OCI-M1 (cell line): ENCODE measurements at places on chromosomes 2 and 18.

- DNase-seq: peak; percentile 92
Observed at GRCh38 chr2:58039170-58039611, 7.4 kb upstream of the VRK2 start.

GRCh38 chr18:34600874-34601656 lies 109.0 kb upstream of the DTNA start:
- DNase-seq: peak; percentile 10

DNA sequence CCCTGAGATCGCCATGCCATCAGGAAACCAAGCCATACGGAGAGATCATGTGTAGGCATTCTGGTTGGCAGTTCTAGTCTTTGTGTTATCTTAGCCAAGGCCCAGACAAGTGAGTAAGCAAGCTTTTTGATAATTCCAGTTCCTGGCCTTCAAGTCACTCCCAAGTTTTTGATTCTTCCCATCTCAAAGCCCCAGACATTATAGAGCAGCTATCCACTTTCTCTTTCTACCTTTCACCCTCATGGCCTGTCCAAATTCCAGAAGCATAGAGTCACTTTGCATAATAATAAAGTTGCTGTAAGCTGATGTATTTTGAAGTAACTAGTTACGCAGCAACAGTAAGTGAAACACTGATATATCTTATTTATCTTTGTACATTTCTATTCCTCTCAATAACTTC lies 26.8 kb upstream of the IL1RL1 start:
- no peak for DNase-seq

- no peak for DNase-seq
Observed at GRCh38 chr2:150917961-150918713, 343.5 kb downstream of the RBM43 start.

- peak; percentile 54 for DNase-seq
Observed at GRCh38 chr2:114400890-114401289, 41.6 kb upstream of the DPP10 start.

DNA sequence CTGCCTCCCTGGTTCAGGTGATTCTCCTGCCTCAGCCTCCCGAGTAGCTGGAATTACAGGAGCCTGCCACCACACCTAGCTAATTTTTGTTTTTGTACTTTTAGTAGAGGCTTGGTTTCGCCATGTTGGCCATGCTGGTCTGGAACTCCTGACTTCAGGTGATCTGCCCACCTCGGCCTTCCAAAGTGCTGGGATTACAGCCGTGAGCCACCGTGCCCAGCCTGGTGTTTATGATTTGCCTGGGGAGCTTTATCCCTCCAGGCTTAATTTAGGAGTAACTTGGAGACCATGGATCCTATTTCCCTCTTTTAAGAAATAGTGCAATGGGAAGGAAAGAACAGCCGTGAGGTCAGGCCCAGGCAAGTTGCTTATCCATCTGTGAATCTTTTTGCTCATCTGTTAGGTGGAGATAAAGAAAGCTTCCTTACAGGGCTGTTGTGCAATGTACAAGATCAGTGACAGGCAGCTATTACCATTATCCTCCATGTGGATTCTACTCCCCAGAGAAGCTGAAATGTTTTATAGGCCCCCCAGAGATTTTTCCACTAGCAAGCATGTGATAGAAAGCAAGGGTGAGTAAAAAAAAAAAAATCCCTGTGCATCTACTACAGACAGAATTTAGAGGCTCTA lies 104.9 kb upstream of the MGAT5 start:
- DNase-seq: peak; percentile 89

GRCh38 chr2:62187246-62187645 lies 8.7 kb upstream of the B3GNT2 start:
- no peak for DNase-seq

DNA sequence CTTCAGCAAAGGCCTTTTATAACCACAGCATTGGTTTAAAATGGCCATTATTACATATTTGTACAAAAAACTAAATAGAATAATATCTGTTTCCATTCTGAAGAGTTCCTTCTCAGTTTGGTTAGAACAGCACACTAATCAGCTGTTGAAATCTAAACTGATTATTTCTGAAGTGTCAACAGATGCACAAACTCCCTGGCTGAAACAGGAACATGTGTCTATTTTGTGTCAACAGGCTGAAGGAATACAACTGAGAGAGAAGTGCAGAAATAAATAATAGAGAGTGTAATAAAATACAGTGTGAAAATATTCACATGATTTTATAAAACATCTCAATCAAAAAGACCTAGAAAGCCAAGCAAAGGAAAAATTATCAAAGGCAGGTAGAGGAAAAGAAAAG lies 29.7 kb downstream of the IKZF2 start:
- DNase-seq: no peak

DNA sequence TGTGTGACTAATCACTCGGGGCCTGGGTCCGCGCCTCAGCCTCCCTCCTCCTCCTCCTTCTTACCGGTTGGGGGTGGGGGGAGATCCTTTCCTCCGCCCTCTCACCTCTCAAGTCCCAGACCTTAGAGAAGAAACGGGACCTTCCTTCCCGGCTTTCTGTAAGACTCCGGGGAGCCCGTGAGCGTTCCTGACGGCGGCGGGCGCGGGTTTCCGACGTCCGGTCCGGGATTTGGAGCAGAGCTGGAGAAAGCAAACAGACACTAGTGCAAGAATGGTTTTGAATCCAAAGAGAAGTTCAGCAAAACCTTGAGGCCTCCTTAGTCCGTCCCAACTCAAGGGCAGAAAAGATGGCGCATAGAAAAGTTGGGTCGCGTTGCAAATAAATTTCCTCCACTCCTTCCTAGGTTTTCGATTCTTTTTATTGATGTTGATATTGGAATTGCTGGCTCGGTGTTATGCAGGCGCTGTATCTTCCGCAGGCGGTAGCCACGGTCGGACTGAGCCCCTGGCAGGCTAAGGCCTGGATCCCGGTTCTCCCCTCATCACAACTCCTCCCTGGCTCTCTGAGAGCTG lies 2.0 kb downstream of the DLX1 start:
- DNase-seq: no peak

GRCh38 chr2:50118905-50119702 lies 912.8 kb downstream of the NRXN1 start:
- no peak for DNase-seq

- DNase-seq: no peak
Observed at GRCh38 chr2:175076272-175076671, 71.1 kb upstream of the CHN1 start.

GRCh38 chr2:146847846-146848245 lies 997.0 kb upstream of the ACVR2A start:
- no peak for DNase-seq

- no peak for DNase-seq
Observed at GRCh38 chr2:7904319-7904718, 777.5 kb upstream of the ID2 start.

GRCh38 chr2:98583276-98583675 lies 25.0 kb downstream of the COA5 start:
- no peak for DNase-seq

- no peak for DNase-seq
Observed at GRCh38 chr2:47897883-47898731, 8.2 kb downstream of the FBXO11 start.

- DNase-seq: peak; percentile 46
Observed at GRCh38 chr2:230661072-230661957, 51.3 kb upstream of the CAB39 start.

DNA sequence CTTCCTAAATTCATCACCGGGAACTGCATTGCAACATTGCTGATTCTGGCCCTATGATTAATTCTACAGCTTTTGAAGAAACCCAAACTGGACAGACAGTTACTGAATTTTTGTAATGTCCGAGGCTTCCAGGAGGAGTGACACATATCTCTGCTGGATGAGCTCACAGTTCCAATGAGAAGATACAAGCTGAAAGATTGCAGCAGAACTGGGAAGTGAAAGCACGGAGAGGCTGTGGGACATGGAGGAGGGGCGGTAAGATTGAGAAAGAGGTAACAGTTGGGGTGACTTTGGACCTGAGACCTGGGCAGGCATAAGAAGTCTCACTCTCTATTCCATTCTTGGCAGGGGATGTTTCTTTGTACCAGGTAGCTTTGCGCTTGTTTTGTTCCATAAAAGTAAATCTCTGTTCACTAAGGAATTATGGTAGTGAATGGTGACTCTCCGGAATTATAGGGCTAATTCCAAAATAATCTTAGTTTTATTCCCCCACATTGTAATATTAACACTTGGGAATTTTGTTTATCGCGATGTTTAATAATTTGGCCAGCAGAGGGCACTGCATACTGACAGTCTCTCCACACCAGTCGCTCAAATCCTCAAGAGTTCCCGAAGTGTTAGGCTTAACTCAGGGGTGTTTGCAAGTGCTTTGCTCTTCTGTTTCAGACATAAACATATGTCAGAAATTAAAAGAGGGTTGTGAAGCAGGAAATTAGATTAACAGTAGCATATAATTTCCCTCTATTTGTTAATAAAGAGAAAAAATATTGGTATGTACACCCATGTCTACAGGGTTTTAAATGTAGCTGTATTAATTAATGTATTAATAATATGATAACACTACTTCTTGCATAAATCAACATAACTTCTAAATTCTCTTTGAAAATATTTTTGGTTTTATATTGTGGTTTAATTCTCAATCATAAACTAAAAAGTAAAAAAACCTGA lies 201.4 kb downstream of the SOCS6 start:
- DNase-seq: peak; percentile 79

DNA sequence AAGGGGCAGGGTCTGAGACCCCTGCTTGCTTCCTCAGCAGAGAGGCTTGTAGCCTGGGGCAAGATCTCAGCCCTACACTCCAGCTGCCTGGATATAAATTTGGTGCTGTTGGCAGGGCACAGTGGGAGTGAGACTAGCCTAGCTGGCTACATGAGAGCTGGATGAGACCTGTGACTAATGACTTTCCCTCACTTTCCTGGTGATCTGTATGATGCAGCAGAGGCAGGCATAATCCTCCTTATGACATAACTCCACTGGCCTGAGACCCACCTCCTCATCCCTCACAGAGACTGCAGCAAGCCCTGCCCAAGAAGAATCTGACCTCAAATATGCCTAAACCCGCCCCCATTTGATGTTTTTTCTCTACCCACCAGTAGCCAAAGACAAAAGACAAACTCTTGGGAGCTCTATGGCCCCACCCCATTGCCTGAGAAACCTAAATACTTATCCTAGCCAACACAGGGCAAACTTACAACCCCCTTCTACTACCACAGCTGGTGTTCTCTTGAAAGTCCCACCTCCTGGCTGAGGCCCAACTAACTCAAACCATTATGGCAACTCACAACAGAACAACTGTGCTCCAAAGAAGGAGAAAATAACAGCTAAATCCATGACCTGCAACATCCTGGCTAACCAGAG lies 102.7 kb downstream of the NR4A2 start:
- DNase-seq: no peak

DNA sequence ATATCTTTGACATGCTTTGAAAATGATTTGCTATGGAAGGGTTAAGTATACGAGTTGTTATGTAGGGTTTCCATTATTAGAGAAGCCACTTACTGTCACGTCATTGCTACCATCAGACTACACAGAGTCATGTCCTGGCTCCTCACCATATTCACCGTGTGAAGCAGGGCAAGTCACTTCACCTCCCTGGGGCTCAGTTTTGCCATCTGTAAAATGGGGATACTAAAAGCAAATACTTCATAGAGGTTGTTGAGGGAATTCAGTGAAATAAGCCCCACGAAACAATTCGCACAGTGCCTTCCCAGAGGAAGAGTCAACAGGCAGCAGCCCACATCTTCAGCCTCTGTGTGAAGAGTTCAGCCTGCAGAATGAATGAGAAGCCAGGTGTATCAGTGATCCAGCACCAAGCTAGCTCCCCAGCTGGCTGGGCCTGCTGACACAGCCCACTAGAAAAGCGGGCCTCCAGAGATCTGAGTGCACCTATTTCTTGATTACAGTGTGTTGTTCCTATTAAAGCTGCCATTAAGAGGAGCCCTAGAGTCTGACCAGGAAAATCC lies 3.4 kb downstream of the DIPK1C start:
- DNase-seq: no peak

GRCh38 chr2:143246815-143247744 lies 117.9 kb downstream of the ARHGAP15 start:
- no peak for DNase-seq

GRCh38 chr2:149885946-149886345 lies 298.4 kb upstream of the MMADHC start:
- no peak for DNase-seq

GRCh38 chr2:207629553-207629952 lies 4.4 kb upstream of the METTL21A start:
- no peak for DNase-seq

- DNase-seq: peak; percentile 10
Observed at GRCh38 chr18:59172664-59173249, 33.1 kb downstream of the SEC11C start.

- DNase-seq: no peak
Observed at GRCh38 chr2:111704246-111704645, 179.7 kb downstream of the ANAPC1 start.

- no peak for DNase-seq
Observed at GRCh38 chr2:231256494-231256893, 58.1 kb downstream of the ARMC9 start.

- DNase-seq: no peak
Observed at GRCh38 chr2:202165945-202166344, 72.5 kb downstream of the SUMO1 start.

- DNase-seq: no peak
Observed at GRCh38 chr2:7145707-7146106, 228.5 kb downstream of the RNF144A start.

- DNase-seq: peak; percentile 78
Observed at GRCh38 chr18:79395761-79396404, at the start of gene NFATC1. Gene NFATC1, plus strand, starts transcription at chr18:79395930. Its CDS starts 295 bp downstream, at chr18:79396225.

GRCh38 chr2:209314653-209315052 lies 109.2 kb upstream of the MAP2 start:
- no peak for DNase-seq

- DNase-seq: no peak
Observed at GRCh38 chr2:208464205-208464604, 57.6 kb downstream of the PTH2R start.
